Activated naive CD4-positive, alpha-beta T cell treated with anti-CD3 and anti-CD28 coated beads, Interleukin-2, amount 50 U/mL, for 72 hours (primary cell): ENCODE measurements at places on chromosomes 5 and 9.

DNA sequence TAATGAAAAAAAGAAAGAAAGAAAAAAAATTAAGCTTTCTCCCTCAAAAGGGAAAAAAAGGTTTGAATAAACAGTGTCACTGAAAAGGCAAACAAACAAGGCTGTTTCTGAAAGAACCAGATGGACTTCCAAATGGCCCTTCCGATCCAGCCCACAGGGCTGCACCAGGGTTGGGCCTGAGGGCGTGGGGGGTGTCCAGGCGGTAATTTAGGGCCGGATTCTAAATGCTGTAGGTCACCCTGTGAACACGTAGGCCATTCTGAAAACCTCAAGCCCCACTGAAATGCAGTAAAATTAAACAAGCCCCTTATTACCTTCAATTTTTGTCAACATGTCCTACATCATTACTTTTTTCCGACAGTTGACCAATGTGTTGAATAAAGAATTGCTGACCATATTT lies 132.1 kb downstream of the HSD17B3 start:
- no peak for DNase-seq

GRCh38 chr9:68777070-68777763 lies 72.2 kb downstream of the PIP5K1B start:
- DNase-seq = no peak

DNA sequence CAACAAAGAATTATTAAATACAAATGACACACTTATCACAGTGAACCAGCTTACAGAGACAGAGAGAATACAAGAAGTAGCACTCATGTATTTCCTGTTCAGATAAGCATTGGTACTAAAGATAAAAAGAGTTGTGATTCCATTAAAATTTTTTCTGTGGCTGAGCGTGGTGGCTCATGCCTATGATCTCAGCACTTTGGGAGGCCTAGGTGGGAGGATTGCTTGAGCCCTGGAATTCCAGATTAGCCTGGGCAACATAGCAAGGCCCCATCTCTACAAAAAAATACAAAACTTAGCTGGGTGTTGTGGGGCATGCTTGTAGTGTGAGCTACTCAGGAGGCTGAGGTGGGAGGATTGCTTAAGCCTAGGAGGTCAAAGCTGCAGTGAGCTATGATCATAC lies 32.9 kb downstream of the FCHO2 start:
- no peak for DNase-seq

- no peak for DNase-seq
Measured at GRCh38 chr9:70701163-70701562, 286.7 kb upstream of the KLF9 start.

GRCh38 chr5:112907166-112907631 lies 14.8 kb downstream of the REEP5 start:
- DNase-seq = no peak

- DNase-seq = no peak
Measured at GRCh38 chr9:96751815-96752214, 26.1 kb downstream of the ZNF510 start.

- no peak for DNase-seq
Measured at GRCh38 chr5:31630931-31631330, 8.0 kb upstream of the PDZD2 start.

GRCh38 chr5:34621277-34622097 lies 34.6 kb upstream of the RAI14 start:
- DNase-seq = no peak

GRCh38 chr5:171681677-171682076 lies 103.9 kb upstream of the SMIM23 start:
- DNase-seq = no peak

DNA sequence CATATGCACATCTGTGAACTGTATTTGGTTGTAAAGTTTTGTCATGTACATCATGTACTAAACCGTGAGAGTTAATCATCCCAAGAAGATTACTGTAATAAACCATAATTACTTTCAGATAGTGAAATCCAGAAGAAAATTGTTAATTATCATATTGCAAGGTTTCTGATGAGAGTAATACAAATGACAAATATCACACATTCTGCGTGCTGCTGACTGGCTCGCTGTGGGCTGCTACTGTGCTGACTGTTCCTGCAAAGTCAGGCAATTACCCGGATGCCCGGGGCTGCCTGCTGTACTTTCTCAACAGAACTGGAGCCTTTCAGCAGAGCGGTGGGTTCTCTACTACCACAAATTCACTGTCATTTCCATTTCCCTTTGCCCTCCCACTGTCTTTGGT lies 68.3 kb downstream of the SMARCA2 start:
- no peak for DNase-seq

DNA sequence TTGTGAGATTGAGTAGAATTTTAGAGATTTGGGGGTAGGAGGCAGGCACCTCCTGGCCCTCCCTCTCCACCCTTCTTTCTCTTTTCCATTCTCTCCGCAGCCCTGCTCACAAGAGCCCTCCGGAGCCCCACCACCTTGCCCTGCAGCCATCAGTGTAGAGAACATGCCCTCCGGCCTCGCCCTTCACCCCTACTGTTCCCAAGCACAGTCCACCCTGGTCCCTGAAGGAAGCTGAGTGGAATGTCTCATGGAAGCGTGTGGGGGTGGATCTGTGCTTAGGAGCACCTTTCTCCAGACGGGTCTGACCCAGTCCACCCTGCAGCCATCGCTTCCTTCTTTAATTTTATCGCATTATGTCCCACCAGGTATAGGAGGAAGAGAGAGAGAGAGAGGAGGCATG lies 267.1 kb downstream of the NSG2 start:
- DNase-seq = no peak

GRCh38 chr5:8729437-8729836 lies 816.4 kb downstream of the SEMA5A start:
- DNase-seq = no peak

DNA sequence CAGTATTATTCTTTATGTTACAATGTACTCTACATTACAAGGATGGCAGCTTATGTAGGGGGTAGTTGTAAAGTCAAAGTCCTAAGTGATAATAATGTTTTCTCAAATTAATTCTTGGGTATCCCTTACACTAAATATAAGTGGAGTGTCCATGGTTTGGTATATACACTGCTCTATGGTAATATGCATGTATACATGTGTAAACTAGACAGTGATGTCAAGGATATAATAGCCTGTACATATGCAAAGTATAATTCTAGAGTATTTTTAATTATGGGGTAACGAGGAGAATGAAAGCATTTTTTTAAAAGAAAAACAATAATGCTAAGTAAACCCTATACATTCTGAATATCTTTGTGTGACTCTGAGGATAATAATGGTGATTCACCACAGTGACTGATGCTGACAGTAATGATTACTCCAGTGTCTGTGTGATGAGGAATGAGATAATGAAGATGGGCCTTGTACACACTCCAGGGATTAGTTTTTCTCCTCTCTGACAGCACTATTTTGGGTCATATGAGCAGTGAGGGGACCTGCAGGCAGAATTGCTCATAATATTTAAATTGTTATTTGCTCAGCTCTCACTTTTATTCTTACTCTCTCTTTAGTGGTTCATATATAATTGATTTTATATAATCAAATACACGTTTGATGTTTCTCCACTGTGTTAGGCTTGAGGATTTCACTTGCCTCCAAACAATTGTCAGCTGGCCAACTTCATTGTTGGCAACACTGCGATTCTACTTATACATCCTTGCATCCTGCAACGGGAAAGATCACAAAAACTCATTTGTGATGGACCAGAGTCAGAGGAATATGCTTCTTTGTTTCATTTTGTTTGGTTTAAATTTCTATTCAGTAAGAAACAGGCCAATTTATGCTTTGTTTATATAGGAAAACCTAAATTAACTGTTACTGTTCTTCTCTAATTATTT lies 88.2 kb downstream of the NREP start:
- no peak for DNase-seq

DNA sequence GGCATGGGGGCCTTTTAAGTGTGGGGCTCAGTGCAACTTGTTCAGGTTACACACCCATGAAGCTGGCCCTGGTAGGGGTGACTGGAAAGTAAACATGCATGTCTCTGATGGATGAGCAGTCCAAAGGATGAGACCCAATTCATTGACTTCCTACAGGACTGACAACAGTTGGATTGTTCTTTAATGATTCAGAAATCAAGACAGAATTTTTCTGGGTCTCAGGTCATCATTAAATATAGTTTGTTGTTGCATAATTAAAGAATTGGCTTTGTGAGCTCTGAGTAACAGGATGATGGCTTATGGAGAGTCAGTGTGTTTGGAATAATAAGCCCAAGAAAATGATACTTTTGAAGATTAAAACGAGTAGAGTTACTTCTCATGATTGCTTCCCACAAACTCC lies 604.2 kb upstream of the CLINT1 start:
- DNase-seq = no peak
